Uterus (tissue), 4 donors: ENCODE measurements at places on chromosomes 16 and 17. TPM values are rescaled to one million over a fixed set of nuclear protein-coding genes. Genes with fewer than 3 reads are reported as not detected.
A peak's percentile ranks its signal among the peaks of the same experiment; 100 is the strongest.

DNA sequence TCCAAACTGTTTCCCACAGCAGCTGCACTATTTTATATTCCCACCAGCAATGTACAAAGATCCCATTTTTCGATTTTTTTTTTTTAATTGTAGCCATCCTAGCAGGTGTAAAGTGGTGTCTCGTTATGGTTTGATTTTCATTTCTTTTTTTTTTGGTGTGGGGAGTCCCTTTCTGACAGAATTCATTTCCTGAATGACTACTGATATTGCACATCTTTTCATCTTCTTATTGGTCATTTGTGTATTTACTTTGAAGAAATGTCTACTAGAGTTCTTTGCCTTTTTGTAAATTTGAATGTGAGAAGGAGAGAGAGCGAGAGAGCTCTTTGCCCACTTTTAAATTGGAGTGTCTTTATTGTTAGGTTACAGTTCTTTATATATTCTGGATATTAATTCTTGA, 14.0 kb downstream of the CYB5B start:
- H3K4me3 ChIP-seq: no peak overlapping the region
- H3K36me3 ChIP-seq: no peaks in the 10 kb centered on the region
- no peaks in the 10 kb centered on the region for H3K4me1 ChIP-seq
- no peak overlapping the region for H3K27ac ChIP-seq
- DNase-seq: no peak

DNA sequence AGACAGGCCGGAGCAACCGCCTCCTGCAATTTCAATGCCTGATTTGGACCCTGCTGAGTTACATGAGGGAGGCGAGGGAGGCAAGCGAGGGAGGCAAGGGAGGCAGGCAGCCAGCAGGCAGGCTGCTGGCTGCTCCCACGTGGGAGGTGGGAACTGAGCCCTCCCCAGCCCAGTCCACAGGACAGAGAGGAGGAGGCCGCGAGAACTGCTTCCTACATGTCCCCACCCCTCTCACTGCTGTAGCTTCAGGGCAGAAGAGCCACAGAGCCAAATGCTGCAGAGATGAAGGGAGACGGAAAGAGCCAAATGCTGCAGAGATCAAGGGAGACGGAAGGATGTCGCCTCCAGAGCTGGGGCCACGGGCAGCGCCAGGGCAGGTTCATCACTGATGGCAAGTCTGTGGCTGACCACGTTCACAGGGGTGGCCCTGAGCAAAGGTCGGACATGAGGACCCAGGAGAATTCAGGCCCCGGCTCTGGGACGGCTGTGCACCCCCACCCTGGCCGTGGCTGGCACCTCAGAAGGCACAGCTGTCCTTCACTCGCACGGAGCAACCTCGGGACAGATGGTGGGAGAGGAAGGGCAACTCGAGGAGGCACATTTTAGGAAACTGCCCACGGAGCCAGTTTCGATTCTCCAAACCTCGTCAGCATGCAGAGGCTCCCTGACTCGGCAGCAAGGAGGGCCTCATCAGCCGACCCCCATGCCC, 21.5 kb downstream of the RPH3AL start:
- peaks cover 3% of the 10 kb centered on the region for H3K4me1 ChIP-seq
- no peaks in the 10 kb centered on the region for H3K36me3 ChIP-seq
- peak overlapping the region; percentile 78 for H3K27ac ChIP-seq
- peak overlapping the region; percentile 23 for H3K4me3 ChIP-seq
- H3K27me3 ChIP-seq: no peaks in the 10 kb centered on the region
- peak; percentile 44 for DNase-seq

DNA sequence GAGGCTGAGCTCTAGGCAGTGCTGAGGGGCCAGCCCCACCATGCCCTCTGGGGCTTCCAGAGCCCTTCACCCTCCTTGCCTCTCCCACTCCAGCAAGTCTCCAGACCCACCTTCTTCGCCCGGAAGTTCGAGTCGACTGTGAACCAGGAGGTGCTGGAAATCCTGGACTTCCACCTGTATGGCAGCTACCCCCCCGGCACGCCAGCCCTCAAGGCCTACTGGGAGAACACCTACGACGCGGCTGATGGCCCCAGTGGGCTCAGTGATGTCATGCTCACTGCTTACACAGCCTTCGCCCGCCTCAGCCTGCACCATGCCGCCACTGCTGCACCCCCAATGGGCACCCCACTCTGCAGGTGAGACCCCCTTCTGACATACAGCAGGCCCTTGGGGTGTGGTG, 10.5 kb downstream of the XYLT2 start:
- H3K4me3 ChIP-seq: no peak overlapping the region
- no peaks in the 10 kb centered on the region for H3K4me1 ChIP-seq
- DNase-seq: no peak
- no peak overlapping the region for H3K27ac ChIP-seq

GRCh38 chr17:48215583-48216139, 108.1 kb downstream of the SNX11 start:
- H3K4me1 ChIP-seq: no peaks in the 10 kb centered on the region
- H3K4me3 ChIP-seq: no peak overlapping the region
- no peak for DNase-seq

GRCh38 chr16:67430977-67431774, at the start of gene HSD11B2:
Gene HSD11B2, plus strand, starts transcription at chr16:67431121. Its CDS starts 128 bp downstream, at chr16:67431249.
- H3K27ac ChIP-seq: peak within 1 kb of the TSS; percentile 59
- peak; percentile 74 for DNase-seq
- H3K4me3 ChIP-seq: peak within 1 kb of the TSS; percentile 44

DNA sequence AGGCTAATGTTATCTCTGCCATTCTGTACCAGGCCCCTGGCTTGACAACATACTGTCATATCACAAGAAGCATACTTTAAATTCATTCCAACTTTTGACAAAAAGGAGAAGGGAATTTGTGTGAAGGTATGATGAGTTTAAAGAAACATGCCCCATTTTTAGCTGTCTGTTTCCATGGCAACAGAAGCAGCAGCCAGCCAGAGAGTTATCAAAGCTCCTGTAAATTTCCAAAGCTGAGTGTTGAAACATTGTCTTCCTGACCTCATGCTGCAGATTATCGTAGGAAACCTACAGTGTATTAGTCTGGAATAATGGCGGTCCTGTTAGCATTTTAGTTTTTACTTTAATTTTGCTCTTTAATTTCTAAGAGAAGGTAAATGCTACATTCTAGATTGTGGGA, 124.9 kb downstream of the MRTFB start:
- H3K36me3 ChIP-seq: no peaks in the 10 kb centered on the region

DNA sequence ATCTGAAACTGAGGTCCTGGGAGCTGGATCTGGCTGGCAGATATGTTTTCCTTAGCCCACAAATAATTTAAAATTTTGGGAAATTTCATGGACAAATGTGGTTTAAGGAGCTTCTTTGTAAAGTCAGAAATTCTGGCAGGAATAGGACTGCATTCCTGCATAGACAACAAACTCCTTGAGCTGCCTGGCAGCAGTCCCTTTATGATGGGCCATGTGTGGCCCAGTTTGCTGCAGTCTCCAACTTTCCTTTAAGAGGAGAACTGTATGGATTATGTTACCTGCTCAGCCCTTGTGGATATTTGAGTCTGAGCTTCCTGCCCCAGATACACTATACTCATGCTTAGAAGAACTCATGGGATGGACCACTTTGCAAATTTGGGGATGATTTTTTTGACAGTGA, 48.5 kb upstream of the HS3ST2 start:
- no peak for DNase-seq
- H3K4me3 ChIP-seq: no peak overlapping the region
- no peaks in the 10 kb centered on the region for H3K27me3 ChIP-seq
- no peaks in the 10 kb centered on the region for H3K36me3 ChIP-seq
- H3K27ac ChIP-seq: no peak overlapping the region
- H3K4me1 ChIP-seq: peaks cover 14% of the 10 kb centered on the region

GRCh38 chr17:74992223-74992622, 4.8 kb downstream of the CDR2L start:
- H3K27me3 ChIP-seq: no peaks in the 10 kb centered on the region
- no peak for DNase-seq
- no peaks in the 10 kb centered on the region for H3K36me3 ChIP-seq
- no peak overlapping the region for H3K27ac ChIP-seq

Gene CACNB1
- 5.6 TPM for total RNA-seq

GRCh38 chr17:7729816-7730215, 12.3 kb downstream of the DNAH2 start:
- H3K27me3 ChIP-seq: no peaks in the 10 kb centered on the region
- no peak for DNase-seq
- no peak overlapping the region for H3K27ac ChIP-seq
- H3K4me1 ChIP-seq: no peaks in the 10 kb centered on the region

Gene SLC12A4
- 98.1 TPM for total RNA-seq

Gene KRTAP4-5
- total RNA-seq: not detected

DNA sequence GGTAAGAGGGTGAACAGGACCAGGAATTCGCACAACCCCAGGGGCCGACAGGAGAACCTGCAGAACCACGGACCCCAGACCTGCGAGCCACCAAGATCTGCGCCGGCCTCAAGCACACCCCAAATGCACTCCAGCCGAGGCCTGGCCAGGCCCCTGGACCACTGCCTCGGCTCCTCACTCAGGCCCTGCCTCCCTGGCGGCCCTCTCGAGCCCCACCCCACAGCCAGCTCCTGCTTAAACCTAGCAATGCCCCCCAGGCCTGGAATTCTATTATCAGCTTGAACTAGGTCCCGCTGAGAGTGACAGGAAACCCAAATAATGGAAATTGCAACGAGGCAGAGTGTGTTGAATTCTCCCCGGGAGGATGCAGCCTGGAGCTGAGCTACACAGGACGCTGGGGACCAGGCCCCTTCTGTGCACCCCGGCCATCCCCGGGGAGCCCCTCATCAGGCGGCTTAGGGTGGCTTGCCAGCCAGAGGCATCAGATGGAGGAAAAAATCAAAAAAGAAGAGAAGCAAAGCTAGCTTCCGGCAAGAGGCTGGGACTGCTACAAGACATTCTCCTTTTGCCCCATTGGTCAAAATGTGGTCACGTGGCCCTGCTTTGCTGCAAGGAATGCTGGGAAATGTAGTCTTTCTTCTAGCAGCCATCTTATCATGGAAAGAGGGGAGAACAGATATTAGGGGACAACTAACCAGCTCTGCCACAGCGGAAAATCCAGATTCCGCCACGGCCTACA, 2.4 kb upstream of the ENPP7 start:
- H3K27me3 ChIP-seq: no peaks in the 10 kb centered on the region
- H3K4me1 ChIP-seq: no peaks in the 10 kb centered on the region
- H3K27ac ChIP-seq: no peak overlapping the region
- H3K36me3 ChIP-seq: no peaks in the 10 kb centered on the region
- H3K4me3 ChIP-seq: peak overlapping the region; percentile 24
